Stimulated activated CD8-positive, alpha-beta memory T cell treated with anti-CD3 and anti-CD28 coated beads, Interleukin-7, amount 100 ng/mL, for 48 hours (primary cell): ENCODE measurements at places on chromosomes 5 and 9.

DNA sequence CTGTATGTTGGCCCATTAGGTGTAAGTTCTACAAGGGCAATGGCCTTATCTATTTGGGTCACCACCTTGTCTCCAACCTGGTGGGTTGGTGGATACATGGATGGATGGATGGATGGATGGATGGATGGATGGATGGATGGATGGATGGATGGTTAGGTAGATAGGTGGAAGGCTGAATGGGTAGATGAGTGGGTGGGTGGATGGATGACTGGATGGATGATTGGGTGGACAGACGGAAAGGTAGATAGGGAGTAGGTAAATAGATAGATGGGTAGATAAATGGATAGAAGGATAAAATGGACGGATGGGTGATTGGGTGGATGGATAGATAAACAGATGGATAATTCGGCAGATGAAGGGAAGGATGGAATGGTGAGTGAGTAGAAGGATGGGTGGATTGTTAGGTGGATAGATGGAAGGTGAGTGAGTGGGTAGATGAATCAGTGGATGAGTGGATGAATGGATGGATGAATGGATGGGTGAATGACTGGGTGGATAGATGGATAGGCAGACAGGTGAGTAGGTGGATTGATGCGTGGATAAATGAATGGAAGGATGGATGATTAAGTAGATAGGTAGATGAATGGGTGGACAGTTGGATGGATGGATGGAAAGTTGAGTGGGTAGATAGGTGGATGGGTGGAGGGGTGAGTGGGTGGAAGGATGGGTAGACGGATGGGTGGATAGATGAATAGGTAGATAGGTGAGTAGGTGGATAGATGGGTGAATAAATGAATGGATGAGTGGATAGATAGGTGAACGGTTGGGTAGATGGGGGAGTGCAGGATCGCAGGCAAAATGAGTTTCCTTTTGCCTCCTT, 83.1 kb upstream of the FBXW11 start:
- no peak for DNase-seq

GRCh38 chr9:73715591-73715990, 563.9 kb downstream of the ANXA1 start:
- no peak for DNase-seq

DNA sequence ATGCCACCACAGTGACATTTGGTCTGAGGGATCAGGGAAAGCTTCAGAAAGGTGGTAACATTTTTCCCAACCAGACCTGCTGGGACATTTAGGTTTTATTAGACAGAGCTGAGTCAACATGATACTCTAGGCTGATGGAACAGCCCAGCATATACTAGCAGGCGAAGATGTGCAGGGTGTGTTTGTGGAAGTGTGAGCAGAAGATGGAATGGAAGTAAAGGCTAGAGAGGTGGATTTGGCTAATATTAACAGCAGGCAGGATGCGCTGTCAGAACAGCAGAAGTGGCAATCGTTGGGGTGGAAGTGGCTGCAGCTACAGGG, 340.6 kb downstream of the ASTN2 start:
- DNase-seq, result no peak

DNA sequence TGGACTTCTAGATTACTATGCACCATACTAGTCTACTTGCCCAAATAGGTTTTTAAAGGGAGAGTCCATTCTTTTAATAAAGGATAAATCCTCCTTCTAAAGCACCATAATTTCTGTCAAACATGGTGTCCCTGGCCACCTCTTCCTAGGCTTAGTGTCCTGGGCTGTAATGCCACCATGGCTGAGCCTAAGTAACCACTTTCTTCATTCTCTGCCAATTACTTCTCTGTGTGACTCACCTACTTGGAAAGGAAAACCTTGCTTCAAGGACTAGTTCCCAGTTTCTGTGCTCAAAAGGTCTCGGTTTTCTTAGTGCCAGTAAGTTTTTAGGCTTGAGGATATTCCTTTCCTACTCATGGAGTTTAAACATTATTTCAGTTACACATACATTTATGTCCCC, 273.4 kb downstream of the DENND1A start:
- DNase-seq, result no peak

GRCh38 chr5:59709846-59710245, 183.7 kb downstream of the PDE4D start:
- DNase-seq, result no peak

DNA sequence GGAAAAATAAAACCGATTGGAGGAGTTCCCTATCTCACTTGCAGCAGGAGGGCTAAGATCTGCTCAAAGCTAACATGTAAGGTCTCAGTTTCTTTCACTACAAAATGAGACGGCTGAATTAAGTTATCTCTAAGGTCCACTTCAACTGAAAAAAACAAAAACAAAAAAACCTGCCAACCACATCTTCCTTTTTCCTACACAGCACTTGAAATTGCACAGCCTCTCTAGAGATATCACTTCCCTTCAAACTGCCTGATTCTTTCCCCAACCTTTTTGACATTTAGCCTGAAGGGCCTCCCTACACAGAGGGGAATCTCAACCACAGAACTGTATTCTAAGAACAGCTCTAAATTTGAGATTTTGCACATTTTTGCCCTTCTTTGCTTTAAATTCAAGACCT, 227.9 kb upstream of the TARS1 start:
- no peak for DNase-seq

GRCh38 chr5:77325921-77326541, 115.6 kb downstream of the PDE8B start:
- no peak for DNase-seq

DNA sequence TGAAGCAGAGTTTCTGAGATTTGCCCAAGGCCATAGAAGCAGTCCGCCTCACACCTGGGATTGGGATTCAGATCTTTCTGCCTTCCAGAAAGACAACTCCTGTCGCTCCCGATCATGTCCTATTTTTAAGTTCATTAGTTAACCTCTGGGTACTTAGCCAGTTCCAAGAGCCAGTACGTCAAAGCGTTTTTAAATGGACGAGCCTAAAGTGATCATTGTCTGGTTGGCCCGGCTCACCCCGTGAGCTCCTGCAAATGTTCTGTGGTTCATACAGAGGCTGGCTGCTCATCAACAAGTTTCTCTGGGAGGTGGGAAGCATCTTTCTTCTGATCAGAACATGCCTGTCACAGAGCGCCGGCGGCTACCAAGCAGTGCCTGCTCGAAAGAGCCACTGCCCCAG, 554.5 kb upstream of the WWC1 start:
- no peak for DNase-seq

DNA sequence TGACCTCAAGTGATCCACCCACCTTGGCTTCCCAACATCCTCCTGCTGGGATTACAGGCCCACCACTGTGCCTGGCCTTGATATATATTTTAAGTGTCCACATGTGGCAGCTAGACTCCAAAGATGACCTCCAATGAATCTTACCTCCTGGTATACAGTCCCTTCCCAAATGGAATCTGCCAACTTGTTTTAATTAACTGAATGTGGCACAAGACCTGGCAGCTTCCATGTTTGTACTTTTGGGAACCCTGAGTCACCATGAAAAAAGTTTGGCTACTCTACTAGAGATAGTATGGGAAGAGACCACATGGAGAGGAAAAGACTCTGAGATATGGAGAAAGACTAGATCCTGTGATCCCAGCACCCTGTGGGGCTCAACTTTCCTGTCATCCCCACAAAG, 42.5 kb downstream of the CCL28 start:
- no peak for DNase-seq

GRCh38 chr5:156178117-156178516, 148.8 kb upstream of the SGCD start:
- no peak for DNase-seq

DNA sequence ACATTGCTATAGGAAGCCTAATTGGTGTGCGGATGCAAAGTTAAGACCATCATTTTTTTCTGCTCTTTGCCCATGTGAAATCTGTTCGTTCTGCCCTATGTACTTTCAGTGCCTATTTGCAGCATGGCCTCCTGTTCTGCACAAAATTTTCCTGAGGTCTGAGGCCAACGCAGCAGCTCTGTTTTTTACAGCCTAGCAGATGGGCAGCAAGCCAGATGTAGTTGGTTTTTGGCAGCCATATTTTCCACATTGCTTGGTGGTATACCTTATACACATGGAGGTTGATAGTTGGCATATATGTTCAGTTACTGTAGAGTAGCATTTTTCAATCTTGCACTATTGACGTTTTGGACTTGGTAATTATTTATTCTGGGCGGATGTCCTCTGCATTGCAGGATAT, 133.5 kb upstream of the MRPS30 start:
- DNase-seq, result no peak

DNA sequence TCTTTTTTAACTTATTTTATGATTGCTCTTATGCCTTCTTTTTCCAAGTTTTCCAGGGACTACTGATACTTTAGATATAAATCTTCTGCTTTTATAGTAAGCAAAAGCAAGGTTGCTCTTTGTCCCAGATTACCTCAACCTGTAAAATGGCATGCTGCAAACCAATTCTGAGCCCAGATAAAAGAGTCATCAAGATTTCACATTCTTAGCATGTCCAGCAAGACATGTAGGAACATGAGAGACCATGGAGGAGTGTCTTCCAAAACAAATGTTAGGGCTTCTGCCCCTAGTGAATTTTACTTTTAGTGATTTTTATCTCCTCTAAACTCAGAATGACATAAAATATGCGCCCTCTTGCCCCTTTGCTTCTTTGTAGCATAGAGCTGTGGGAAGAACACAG, 7.0 kb upstream of the CDC20B start:
- no peak for DNase-seq
